Activated T-cell treated with anti-CD3 and anti-CD28 coated beads, Interleukin-2, amount 50 U/mL, for 1 hour (primary cell): ENCODE measurements at places on chromosomes 16 and 17.

DNA sequence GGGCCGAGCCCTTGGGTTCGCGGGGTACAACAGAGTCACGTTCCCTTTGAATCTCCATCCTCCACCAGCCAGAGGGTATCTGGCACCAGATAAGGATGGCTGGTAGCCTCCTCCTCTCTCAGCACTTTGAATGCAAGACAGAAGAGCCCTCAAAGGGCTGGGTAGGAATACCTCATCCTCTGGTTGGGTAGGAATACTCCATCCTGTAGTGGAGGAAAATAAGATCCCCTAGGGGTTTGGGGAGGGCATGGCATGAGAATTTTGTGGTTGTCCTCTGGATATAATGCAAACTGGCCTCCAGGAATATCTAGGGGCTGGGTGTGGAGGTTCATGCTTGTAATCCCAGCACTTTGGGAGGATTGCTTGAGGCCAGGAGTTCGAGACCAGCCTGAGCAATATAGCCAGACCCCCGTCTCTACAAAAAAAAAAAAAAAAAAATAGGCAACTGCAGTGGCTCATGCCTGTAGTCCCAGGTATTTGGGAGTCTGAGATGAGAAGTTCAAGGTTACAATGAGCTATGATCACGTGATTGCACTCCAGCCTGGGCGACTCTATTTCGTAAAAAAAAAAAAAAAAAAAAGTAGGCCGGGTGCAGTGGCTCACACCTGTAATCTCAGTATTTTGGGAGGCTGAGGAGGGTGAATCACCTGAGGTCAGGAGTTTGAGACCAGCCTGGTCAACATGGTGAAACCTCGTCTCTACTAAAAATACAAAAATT, 2.7 kb downstream of the IGFBP4 start:
- no peak for DNase-seq

GRCh38 chr16:4944333-4945281, 7.7 kb upstream of the PPL start:
- no peak for DNase-seq

- DNase-seq = no peak
These were observed 1.4 kb upstream of the ORAI3 start for GRCh38 chr16:30947541-30947858.

DNA sequence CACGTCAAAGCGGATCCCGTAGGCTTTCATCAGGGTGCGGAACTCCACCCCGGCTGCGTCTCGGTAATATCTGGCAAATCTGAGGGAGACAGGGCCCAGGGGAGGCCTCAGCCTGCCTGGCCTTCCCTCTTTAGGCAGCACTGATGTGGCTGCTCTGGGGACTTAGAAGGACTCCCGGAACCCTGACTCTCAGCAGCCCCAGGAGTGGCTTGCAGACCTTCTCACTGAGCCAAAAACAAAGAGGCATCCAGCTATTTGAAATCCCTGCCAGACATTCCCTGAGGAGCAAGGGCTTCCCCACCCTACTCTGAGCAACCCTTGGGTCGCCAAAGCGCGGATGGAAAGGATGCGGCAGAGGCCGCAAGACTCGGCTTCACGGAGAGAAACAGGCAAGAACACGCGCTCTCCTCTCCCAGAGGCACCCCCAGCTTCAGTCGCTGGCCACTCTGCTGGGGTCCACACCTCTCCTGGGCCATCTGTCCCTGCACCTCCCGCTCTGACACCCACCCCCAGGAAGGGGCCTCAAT, 7.9 kb downstream of the P2RX5 start:
- no peak for DNase-seq

DNA sequence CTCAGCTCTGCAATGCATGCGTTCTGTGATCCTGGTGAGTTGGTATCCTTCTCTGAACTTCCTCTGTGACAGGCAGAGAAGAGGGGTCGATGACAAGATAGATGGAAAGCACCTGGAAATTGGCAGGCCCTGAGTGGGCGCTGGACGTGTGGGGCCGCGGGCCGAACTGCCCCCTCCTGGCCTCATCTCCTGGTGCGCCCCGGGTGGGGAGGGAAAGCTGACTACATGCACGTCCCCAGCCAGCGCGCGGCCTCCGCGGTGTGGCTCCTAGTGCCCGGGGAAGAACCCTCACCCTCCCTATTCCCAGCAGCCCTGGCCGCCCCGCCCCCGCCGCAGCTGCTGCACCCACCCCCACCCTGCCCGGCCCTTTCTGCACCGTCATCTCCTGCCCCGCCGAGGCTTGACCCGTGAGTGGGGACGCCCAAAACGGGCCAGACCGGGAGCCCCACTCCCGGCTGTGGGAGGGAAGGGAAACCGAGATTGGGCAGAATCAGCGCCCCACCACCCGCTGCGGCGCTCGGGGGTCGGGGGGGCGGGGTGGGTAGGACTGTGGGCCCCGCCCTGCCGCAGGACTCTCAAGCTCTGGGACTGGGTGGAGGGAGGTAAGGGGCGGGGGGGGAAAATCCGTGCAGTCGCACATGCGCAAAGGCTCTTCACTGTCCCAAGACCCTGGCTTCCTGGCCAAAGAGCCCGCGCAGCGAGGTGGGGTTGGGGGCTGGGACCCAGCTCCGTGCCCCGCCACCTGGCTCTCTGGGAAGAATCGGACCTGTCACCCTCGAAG, at the start of gene NOL3:
Gene NOL3 (plus strand): TSS at position 371 of the 781 bp plus-strand sequence.
- DNase-seq = no peak

DNA sequence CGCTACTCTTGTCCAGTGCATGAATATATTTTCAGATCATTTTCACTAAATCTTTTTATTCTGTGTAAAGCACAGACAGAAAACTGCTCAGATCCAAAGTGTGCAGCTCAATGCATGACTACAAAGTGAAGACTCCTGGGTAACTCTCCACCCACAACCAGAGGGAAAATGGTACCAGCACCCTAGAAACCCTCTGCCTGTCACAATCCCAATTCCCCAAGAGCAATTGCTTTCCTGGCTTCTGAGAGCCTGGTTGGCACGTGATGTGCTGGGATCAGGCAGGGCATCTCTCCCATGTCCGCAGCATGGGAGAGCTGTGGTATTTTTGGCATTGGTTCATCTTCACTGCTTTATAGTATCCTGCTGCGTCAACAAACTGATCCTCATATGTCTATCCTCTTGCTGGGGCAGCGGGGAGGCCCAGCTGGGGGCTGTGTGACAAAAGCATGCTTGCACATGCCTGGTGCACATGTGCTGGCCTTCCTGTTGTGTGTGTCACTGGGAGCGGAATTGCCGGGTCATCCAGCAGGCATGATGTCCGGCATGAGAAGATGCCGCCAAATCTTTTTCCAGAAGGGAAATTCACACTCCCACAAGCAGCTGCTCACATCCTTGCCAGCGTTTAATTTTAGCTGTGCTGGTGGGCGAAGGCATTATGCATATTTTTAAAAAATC, 278.9 kb upstream of the FOXF1 start:
- no peak for DNase-seq

DNA sequence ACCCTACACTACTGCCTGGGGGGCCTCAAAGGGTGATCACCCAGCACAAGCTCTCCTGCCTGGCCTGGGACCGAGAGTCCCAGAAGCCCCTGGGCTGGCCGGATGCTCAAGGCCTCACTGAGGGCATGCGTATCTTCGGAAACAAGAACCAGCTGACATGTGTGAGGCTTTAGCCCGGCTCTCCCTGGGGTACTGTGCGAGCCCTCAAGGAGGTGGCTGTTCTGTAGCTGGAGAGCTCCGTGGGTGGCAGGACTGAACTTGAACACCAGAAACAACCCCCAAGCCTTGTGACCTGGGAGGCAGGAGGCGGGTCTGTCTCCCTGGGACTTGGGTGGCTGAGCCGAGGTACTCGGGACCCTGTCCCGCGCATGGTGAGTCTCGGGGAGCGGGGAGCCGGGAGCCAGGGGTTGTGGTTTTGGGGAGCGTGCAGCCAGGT, 7.0 kb downstream of the DPEP1 start:
- DNase-seq = no peak

DNA sequence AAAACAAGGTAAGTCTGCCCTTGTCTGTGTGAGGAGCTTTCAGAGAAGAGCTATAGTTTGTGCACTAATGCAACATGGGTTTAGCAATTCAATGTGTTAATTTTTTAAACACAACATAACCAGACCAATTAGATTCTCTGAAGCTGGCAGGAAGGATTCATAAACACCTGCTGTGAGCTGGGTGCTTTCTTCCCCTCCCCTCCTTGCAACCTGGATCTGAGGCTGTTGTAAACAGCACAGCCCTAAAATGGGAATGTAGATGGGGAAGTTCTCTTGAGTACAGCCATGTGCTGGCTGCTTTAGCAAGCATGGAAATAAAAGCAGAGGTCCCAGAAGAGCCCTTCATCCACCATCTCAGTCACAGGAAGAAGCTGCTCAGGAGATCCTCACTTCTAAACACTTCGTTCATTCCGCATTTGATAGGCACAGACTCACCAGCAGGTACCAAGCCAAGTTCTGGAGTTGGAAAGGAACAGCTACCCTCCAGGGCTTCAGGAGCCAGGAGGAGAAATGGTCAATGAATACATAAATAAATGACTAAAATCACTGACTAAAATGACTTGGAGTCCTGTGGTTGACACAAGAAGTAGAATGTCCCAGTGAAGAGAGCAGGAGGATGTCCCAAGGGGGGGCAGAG, 21.7 kb downstream of the AXIN2 start:
- no peak for DNase-seq

DNA sequence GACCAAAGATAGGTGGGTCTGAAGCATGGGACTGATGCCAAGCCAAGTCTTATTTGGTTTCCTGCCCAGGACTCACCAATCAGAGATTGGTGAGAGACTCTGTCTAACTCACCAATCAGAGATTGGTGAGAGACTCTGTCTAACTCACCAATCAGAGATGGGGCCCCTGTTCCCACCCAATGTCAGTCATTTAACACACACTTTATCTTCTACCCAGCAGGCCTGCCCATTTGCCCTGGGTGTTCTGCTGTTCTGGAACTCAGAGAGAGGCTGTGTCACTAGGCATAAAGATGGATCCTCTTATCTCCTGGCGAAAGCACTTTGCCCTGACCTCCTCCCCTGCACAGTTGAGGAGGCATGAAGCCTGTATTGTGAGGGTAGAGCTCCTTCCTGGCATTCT, 5.4 kb upstream of the RHOT1 start:
- DNase-seq = no peak

GRCh38 chr17:57875290-57876022, 25.6 kb upstream of the MRPS23 start:
- no peak for DNase-seq

DNA sequence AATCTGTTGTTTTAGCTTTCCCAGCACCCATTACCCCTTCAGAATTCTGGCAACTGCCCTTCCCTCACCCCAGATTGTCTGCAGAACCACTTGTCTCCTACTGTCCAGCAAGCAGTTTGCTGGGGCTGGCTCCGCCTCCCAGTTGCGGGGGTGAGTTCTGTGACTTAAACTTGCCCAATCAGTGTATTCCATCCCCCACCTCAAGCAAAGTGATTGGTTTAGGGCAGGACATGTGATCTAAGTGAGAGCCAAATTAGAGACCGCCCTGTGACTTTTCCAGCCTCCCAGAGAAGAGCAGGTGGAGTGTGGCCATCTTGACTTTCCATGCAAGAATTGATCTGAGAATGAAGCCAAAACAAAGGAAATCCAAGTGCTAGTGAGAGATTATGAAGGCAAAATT, 22.7 kb upstream of the SRCIN1 start:
- no peak for DNase-seq

GRCh38 chr17:40560592-40561293, 4.5 kb downstream of the CCR7 start:
- DNase-seq = peak; percentile 74

GRCh38 chr17:72498364-72499210, 377.8 kb downstream of the SOX9 start:
- DNase-seq = no peak

- DNase-seq = no peak
These were observed 14.3 kb downstream of the CCNF start for GRCh38 chr16:2443555-2443954.

GRCh38 chr17:8041979-8042378, 3.1 kb downstream of the ALOX15B start:
- DNase-seq = no peak

DNA sequence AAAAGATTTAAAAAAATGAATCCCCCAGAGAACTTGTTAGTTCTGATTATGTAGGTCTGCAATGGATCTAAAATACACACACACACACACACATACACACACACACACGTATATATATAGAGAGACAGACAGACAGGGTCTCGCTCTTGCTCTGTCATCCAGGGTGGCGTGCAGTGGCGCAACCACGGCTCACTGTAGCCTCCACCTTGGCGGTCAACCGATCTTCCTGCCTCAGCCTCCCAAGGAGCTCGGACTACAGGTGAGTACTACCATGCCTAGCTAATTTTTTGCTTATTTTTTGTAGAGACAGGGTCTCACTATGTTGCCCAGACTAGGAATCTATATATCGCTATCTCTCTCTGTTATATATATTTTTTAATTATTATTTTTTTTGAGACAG, 33.4 kb downstream of the GJC1 start:
- no peak for DNase-seq

DNA sequence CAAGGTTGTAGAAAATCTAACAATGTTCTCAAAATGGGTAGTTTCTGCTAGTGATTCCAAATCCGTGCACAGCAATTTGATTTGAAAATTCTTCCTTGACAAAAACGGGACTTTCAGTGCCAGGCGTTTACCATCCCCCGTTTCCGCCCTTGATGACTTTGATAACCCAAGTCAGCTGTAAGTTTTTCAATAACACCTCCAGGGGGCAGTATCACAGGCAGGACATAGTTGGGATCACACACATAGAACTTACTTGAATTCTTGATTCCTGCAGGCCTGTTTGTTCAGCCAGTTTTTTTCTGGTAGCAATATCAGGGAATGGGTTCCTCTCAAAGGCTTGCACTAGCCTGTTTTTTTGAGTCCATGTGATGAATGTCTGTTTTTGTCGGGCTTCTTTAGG, 5.6 kb downstream of the DUXB start:
- no peak for DNase-seq

GRCh38 chr16:84660973-84661372, 12.7 kb downstream of the KLHL36 start:
- DNase-seq = no peak

DNA sequence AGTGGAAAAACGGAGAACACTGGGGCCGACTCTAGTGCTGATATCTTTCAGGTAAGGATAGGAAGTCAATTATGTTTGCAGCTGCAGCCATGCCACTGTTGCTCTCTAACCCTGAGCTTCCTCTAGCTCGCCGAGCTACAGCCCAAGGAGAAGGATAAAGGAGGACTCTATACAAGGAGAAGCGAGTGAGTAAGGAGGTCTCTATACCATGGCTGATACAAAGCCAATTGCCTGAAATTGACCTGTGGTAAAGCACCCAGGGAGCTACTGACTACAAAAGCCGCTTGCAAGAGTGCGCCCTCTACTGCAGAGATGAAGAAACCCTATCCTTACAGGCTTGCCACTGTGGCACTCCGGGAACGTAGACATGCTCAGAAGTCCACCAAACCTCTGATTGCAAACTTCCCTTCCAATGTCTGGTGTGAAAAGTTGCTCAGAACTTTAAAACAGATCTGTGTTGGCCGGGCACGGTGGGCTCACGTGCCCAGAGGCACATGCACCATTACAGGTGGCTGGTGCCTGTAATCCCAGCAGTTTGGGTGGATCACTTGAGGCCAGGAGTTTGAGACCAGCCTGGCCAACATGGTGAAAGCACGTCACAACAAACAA, 10.8 kb upstream of the SLC46A1 start:
- DNase-seq = peak; percentile 43

DNA sequence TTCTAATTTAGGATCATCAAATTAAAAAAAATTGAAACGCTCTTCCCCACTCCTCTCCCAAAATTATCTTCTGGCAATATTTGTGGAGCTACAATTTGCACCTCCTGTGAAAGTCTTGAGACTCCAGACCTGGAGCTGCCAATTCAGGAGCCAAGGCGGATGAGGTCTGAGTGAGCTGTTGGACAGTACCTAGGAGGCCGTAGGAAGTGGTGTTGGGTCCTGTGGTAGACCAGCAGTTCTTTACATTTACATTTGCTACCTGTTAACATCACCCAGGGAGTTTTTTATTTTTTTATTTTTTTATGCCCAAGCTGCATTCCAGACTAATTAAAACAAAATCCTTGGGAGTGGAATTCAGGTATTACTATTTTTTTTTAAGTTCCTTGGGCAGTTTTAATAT, 271.0 kb downstream of the PHKB start:
- no peak for DNase-seq
